ENCODE measurements at places on chromosomes 1 and 21.

GRCh38 chr21:45465105-45465504, 60.1 kb downstream of the COL18A1 start:
- no peak for DNase-seq

GRCh38 chr1:147115496-147115895, 56.8 kb downstream of the PRKAB2 start:
- DNase-seq: no peak

- no peak for DNase-seq
Measured at GRCh38 chr21:46218906-46219590, 9.5 kb downstream of the LSS start.

DNA sequence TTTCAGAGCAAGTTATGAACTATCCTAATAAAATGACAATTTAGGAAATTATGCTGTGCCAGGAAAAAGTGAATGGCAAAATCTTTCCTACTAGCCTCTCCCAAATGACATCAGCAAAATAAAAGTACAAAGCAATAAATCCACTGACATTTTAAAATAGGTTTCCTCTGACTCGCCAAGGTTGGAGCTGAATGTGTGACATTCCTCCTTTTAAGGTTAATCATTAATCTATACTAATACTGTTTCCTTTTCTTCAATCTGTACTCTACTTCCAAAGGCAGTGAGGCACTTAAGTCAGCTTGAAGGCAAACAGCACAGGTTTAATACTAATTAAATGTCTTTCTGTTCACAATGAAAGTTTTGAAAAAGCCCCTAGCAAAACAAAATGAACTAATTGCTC, 15.7 kb downstream of the RNF19B start:
- DNase-seq: no peak

- DNase-seq: no peak
Measured at GRCh38 chr1:245201201-245201600, 46.4 kb downstream of the KIF26B start.

GRCh38 chr1:16612332-16613172, 812 bp downstream of the NBPF1 start:
- DNase-seq: peak; percentile 94

DNA sequence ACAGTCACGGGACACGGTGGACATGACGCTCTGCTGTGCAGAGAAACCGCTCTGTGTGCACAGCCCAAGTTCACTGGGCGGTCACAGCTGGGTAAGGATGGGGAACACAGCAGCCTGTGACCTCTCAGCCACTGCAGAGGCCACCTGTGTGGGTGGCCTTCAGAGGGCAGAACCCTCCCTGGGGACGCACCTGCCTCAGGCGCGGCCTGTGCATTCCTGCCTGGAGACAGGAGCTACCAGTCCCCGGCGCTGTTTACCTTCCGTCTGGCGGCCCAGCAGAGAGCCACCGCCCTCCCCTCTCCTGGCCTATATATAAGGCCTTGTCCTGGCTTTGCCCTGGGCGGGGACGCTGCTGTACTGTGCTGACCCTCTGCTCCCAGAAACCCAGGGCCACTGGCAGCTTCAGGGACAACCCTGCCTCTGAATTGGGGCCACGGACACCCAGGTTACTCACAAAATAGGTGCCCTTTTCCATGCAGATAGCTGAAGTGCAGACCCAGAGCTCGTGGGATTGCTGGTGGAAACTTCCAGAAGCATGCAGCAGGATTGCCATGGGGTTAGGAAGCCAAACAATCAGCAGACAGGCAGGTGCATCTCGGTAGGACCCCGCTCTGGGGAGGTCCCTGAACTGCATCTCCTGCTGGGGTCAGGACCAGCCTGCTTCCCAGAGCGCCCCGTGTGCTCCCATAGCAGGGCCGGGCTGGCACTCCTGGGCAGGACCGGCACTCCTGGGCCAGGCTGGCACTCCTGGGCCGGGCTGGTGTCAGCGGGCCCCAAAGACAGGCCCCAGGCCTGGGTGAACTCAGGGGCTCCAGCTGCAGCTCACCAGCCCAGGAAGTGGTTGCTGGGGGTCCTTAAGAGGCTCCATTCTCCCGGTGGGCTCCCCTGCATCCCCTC, 83.6 kb downstream of the SIK1 start:
- no peak for DNase-seq

GRCh38 chr21:44895859-44896258, 22.4 kb upstream of the PTTG1IP start:
- peak; percentile 38 for DNase-seq

GRCh38 chr1:219517031-219517430, 95.9 kb downstream of the ZC3H11B start:
- DNase-seq: no peak

DNA sequence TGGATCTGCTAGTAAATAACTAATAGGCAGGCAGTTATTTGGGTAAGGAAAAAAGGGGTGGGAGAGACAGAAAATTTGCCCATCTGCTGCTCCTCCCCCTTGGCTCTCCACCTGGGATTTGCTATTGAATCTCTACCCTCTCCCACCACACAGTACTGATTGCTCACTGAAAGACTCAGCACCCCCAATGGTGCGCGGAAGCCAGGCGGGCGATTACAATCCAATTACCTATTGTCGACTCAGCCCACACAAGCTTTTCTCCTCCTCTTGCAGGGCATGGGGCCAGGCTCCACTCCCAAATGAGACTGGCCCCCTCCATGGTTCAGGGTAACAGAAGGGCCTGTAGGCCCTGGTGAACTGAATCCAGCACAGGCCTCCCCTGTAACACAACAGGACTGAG, 2.7 kb upstream of the HMGN2 start:
- no peak for DNase-seq

DNA sequence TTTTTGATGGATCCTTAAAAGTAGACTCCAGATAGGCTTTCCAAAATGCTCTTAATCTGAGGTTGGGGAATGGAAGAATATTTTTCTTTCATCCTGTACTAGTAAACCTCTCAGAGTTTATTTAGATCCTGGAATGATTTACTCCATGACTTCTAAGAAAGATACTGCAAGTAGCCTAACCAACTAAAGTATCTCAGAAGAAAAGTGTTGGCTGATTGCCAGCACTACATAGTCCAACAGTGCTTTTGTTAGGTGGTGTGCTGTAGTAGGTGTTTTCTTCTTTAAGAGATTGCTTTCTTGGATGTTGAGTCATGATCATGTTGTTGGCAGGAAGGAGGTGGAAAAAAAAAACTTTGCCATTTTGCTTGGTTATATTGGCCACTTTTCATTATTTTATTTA, 119.8 kb downstream of the OSBPL9 start:
- DNase-seq: peak; percentile 26

DNA sequence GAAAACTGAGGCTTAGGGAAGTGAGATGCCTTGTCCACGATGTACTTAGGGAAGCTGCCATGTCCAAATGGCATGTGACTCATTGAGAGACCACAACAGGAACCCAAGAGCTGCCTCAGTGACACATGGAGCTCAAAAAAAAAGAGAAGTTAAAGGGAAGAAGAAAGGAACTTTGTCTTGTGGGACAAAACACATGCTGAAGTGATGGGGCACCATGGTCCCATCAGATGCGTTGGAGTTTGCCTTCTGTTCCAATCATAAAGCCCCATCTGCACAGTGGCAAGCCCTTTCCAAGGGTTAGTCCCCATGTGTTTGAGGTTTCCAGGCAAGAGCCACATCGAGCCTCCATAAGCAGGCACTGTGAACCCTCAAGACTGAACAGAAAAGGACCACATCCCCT, 8.0 kb downstream of the MED8 start:
- DNase-seq: no peak

- DNase-seq: no peak
Measured at GRCh38 chr1:237032029-237032428, 10.0 kb upstream of the RYR2 start.

DNA sequence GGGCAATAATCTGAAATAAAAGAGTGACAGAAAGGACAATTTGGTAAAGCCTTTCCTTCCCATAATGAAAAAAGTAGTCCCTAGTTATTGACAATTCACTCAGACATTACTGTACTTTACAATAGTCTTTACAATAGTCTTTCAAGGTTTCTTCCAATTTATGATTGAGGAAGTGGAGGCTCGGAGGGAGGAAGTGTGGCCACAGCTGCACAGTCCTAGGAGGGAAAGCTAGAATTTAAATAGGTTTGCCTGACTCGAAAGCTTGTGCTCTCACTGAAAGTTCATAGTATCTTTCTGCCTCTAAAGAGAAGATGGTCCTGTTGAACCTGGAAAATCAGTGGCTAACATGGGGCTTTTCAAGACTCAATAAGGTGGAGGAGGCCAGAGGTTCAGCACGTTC, 203.2 kb downstream of the SDCCAG8 start:
- DNase-seq: no peak

GRCh38 chr21:41604583-41605041, 96.7 kb upstream of the TMPRSS2 start:
- DNase-seq: no peak

DNA sequence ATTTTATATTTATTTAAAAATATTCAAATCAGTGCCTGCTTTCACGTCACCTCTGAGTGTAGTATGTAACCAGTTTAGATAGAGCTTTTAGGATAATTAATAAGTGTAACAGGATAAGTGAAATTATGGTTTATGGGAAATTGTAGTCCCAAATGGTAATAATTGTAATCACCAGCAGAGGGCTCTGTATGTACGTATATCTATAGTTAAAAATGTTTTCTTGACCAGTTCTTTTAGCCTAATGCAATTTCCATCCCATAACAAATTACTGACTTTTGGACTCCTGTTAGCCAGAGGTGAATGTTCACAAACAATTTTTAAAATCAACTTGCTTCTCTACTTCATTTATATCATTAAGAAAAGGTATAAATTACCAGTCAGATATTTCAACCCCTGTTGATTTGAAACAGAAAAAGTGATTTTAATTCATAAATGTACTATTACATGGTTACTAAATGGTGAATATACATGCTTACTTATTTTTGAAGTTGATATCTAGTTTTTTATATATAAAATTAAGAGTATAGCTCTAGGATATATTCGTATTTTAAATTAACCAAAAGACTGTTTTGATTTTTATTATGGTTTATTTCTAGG, 25.3 kb downstream of the SLC30A7 start:
- peak; percentile 40 for DNase-seq

- peak; percentile 71 for DNase-seq
Measured at GRCh38 chr1:9293533-9294404, 1.1 kb downstream of the SPSB1 start.

DNA sequence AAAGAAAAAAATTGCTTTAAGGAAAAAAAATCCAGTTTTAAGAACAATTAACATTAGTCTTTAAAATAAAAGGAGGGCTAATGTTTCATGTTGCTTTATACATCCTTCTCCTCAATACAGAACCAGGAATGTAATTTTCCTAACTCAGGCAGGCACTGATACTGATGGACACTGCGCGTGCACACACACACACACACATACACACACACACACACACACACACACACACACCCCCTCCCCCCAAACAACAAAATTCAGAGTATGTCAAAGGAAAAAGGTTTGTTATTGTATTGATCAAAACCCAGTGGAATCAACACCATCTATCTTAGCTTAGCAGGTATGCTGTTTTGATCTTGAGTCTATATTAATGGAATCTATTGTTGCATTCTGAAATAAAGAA, 31.6 kb downstream of the PTP4A2 start:
- DNase-seq: no peak

GRCh38 chr1:172938681-172939080, 112.1 kb downstream of the TNFSF18 start:
- peak; percentile 62 for DNase-seq

GRCh38 chr1:212664409-212665199, 35.0 kb downstream of the BATF3 start:
- DNase-seq: no peak

- DNase-seq: peak; percentile 83
Measured at GRCh38 chr1:145782272-145783099, 41.4 kb downstream of the RNF115 start.

- peak; percentile 35 for DNase-seq
Measured at GRCh38 chr1:92923664-92924063, 37.6 kb downstream of the DIPK1A start.

DNA sequence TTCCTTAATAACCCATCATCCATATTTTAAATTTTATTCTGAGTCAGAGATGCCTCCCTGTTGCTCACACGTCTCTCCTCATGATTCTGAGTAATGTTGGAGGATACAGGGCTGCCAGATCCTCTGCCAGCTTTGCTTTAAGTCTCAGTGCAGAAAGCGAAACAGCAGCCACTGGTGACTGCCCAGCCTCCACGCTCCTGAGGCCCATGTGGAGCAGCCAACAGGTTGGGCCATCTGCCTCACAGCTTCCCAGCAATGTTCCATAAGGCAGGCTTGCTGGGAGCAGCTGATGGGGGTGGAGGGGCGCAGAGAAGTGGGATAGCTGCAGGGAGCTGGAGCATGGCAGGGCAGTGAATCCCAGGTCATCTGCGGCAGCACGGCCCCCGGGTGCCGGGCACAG, 104.2 kb downstream of the IGSF21 start:
- DNase-seq: no peak

DNA sequence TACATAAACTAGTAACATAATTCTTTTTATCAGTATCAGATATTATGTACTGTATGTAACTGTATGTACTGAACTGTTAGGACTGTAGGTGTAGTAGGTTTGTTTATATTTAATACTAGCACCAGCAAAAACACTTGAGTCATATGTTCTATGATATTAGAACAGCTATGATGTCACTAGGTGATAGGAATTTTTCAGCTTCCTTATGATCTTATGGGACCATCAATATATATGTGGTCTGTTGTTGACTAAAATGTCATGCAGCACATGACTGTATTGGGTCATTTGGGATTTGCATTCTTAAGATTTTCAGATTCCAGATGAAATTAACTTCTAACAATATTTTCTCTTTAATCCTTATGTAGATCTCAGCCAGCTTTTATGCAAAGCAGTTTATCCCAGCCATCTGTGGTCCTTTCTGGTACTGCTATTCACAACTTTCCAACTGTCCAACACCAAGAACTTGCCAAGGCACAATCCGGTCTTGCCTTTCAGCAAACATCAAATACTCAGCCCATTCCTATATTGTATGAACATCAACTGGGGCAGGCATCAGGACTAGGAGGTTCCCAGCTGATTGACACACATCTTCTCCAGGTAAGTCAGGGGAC, 38.3 kb upstream of the MYOCOS start:
- DNase-seq: no peak

DNA sequence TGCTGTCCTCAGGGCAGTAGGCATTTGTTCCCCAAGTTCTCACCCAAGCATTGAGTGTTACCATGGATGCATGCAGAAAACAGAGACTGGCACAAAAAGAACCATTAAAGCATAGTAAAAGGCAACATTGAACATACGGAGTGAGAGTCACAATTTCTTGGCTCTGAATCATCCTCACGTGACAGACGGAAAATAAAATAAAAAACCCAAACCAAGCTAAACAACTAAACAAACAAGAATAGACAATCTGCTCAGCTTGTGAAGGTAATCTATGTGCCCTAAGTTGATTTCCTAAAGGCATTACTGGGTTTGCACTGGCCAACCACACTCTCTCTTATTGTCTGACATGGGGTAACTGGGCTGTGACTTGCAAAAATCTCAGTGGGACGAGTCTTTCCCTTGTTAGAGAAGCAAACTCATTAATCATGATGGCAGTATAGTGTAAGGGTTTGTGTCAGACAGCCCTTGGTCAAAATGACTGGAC, 306.0 kb downstream of the ASTN1 start:
- no peak for DNase-seq

GRCh38 chr1:59126366-59126765, 170.5 kb upstream of the FGGY start:
- peak; percentile 50 for DNase-seq

Data from foreskin fibroblast (primary cell).